ENCODE measurements at places on chromosomes 2 and 18.
A peak's percentile ranks its signal among the peaks of the same experiment; 100 is the strongest.

GRCh38 chr18:50590593-50590992, 30.7 kb downstream of the MAPK4 start:
- DNase-seq, result no peak

GRCh38 chr2:122704109-122704563, 948.7 kb downstream of the TSN start:
- no peak for DNase-seq

DNA sequence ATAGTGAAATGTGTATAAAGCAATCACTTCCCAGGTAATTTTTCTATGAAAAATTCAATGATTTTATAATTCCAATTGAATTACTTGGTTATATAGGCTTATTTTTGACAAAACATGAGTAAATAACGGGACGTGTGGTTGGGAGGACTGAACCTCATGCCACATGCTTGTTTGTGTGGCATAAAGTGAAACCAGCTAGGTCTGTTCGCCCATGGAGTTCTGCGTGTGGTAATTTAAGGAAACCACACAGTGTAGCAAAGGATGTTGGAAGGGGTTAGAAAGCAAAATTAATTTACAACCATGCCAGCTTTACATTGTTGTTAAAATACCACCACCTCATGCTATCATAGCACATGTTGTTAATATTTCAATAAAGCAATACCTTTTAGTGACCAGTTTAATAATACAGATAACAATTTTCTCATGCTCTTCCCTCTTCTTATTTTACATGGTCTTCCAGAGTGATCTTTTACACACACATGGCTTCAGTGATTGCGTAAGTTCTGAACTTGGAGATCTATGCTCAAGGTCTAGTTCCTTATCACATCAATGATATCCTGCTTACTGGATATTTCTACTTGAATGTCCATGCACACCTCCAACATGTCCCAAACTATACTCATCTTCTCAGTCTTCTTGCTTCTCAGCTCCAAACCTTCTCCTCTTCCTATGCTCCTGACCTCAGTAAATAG, 156.4 kb upstream of the ITGA4 start:
- peak; percentile 54 for DNase-seq

DNA sequence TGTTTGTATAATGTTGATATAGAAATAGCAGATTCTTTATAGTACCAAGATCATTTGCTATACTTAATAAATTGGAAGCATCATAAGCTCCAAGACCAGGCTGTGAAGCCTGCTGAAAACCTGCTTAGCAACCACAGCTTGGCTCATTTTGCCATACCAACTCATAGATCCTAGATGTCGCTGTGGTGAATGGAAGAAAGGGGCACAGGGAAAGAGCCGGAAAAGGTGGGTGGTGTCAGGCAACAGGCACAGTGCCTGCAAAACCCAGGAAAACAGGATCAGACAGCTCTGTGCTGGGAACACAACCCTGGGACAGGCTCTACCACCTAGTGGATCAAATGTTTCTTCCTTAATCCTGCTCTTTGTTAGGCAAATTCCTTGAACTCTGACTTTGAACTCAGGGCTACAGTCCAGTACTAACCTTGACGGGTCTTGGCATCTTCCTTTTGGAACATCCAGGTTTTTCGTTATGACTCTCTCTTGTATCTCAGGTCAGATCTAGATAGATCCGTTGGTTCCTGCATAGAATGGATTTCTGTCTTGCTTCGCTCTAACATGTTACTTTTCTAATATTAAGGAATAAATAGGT, 31.6 kb downstream of the TWSG1 start:
- DNase-seq, result no peak

- no peak for DNase-seq
Measured at GRCh38 chr2:197268786-197269584, 41.6 kb downstream of the ANKRD44 start.

DNA sequence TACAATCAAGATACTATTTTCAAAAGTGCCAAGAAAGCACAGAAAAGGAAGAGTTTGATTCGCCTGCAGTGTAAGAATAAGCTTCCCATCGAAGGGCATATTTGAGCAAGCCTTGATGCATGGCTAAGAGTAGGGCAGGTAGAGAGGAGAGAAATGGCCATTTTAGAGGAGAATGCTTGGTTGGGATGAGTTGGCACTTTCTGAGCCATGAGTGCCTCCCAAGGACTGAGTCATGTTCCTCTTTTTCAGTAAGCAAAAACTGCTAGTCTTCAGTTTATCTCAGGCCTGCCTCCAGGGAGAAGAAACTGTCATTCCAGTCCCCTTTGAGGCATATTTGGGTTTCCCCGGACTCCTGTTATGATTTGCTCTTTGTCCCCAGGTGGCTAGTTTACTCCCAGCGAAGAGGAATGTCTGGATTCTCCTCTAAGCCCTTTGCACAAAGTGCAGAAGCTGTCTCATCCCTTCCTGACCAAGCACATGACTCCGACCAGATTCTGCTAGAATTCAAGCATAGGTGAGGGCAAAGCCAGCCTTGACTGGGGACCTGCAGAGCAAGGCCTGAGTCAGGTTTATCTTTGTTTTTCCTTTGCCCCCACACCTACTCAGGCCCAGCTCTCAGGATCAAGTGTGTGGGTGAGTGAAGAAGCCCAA, 115.2 kb downstream of the TTC32 start:
- DNase-seq, result peak; percentile 78

GRCh38 chr2:186835628-186836027, 13.3 kb downstream of the ZSWIM2 start:
- no peak for DNase-seq
